ENCODE measurements at places on chromosomes 3 and 15.

DNA sequence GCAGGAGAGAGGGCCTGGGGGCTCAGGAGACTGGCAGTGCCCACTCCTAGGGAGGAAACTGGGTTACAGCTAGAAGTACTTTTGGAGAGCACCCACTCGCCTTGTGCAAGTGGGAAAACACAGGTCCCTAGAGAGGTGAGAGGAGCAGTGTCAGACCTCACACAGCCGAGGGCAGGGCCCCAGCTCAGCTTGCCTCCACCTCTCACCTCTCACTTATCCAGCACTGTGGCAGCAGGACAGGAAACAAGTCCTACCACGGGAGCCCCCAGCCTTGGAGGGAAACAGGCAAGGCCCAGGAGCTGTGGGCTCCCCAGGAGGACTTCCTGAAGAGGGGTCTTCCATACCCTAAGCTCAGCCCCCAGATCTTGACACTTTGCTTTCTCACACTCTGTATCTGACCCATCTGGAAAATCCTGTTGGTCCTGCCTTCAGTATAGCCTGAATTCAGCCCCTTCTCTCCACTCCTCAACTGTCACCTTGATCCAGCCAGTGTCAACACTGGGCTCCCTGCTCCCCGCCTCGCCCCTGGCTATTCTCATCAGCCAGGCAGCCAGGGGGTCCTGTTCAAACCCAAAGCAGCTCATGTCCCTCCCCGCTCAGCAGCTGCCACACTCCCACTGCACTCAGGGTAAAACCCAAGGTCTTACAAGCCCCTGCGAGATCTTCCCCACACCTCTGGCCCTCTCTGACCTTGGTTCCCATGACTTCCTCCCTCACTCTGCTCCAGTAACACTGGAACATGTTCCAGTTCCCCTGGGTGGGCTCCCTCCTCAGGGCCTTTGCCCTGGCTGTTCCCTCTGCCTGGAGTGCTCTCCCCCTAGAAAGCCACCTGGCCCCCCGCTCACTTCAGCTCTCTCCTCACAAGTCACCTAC lies 870 bp upstream of the TMEM40 start:
- peak; percentile 36 for DNase-seq

DNA sequence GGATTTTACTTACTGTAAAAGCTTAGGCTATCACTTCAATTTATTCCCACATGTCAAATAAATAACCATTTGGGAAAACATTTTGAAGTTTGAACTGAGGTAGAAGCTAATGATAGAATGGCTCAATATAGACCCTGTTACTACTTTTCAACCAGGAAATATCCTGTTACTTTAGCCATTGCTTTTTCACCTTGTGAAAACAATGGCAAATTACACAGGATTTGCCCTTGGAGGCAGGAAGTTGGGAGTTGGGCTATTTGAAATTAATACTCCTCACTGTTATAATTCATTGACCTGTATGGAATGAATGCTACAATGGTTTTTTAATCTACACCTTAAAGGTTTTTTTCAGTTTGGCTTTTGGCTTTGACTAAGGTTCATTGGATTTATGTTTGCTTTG lies 98.1 kb upstream of the UBE2E2 start:
- no peak for DNase-seq

GRCh38 chr15:93026380-93026817 lies 62.6 kb downstream of the RGMA start:
- DNase-seq: no peak

DNA sequence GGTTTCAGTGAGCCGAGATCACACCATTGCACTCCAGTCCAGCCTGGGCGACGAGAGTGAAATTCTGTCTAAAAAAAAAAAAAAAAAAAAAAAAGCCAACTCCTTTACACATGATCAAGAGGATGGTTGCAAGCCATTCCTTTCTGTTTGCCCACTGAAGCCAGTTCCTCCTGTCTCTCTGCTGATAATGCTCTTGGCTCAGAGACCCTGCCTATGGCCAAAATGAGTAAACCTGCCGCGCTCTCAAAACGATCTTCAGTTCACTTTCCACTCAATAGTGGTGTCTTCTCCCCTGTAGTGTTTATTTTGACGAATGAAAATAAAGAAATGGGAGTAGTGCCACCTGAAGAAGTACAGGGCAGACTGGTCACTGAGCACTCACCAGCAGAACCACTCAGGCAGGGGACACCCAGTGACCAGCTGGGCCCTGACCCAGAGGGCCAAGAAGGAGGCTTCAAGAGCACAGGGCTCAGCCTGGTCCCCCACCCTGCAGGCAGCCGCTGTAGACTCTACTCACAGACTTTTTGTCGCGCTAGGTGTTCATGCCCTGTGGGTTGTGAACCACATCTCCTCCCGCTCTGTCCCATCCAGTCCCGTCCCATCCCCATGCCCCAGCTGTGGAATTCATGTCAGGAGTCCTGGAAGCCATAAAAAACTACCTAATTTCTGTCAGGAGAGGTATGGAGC lies 23.6 kb downstream of the GRAMD2A start:
- DNase-seq: no peak

GRCh38 chr3:186217820-186218164 lies 108.9 kb upstream of the ETV5 start:
- no peak for DNase-seq

DNA sequence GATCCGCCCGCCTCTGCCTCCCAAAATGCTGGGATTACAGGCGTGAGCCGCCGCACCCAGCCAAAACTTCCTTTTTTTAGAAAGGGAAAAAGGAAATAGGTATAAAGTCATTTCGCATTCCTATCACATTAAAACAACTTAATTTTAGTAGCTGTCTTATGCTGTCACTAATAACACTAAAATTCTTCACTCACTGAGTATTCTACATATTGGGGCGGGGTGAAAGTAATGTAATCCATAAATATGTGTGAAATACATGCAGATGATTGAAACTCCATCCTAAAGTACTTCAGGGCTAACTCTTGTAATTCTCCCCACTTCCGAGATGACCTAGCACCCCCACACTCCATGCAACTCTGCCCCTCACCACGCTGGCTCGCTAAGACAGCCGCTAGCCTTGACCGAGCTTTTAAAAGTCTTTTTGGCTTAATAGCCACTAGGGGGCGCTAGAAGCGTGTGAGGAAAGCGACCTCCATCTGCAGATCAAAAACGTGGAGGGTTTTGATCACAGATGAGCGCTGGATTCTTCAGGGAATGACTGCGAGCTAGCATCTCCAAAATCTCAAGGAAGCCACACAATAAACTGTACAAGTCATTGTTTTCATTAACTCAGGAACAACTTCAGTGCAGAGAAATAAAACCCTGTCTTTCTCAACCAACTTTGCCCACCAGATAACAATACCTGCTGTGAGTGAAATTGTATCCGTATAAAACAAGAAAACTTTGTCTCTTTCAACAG lies 129.3 kb upstream of the IGF1R start:
- DNase-seq: peak; percentile 79

GRCh38 chr3:129224984-129225393 lies 24.4 kb upstream of the COPG1 start:
- peak; percentile 92 for DNase-seq

- no peak for DNase-seq
Observed at GRCh38 chr3:4478261-4478660, 11.2 kb upstream of the SUMF1 start.

DNA sequence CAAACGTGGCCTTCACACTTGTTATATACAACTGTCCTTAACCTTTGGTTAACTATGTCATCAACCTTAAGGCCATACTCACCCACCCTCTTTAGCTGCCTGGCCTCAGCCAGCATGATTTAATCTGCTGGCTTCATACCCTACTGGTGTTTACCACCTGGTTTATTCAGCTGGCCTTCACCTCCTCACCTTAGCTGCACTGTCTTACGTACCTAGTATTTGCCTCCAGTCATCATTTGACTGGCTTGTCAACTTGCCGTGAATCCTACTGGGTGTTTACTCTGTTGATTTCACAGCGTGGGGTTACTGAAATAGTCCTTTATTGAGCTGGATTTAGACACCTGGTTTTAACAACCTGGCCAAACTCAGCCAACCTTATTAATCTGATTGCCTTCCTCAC lies 102.8 kb downstream of the IL12A start:
- no peak for DNase-seq

DNA sequence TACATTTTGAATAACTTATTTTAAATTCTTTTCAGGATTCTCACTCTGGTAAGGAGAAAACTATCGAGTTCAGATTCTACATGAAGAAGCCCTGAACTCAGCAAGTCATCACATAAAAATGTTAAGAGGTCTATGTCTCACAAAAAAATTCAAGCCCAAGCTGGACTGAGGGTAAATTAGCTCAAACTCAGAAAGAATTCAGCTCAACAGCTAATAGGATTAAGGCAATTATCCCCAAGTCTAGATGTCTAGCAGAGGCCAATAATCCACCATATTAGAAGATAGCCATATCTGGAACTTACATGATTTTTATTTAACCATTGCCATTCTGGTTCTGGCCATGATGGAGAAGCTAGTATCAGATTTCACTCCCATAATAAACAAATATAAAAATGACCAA lies 909.7 kb downstream of the PLOD2 start:
- DNase-seq: no peak

- DNase-seq: no peak
Observed at GRCh38 chr3:78875851-78876250, 891.9 kb downstream of the ROBO1 start.

DNA sequence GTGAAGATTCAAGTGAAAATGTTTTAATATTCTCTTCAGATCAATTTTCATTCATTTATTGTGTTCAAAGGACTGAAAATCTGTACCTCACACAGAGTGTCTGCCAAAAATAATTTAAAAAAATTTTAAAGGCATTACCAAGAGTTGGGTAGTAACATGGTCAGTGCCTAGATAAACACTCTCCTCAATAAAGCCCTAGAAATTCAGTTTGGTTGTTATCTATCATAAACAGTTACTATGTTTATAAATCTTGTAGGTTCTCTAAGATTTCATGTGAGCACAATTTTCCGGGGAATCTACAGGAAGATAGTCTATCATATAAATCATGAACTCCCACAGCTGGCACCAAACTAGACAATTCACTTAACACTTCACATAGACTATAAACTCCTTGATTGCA lies 128.6 kb downstream of the GSK3B start:
- DNase-seq: no peak

GRCh38 chr15:68554721-68555678 lies 23.8 kb upstream of the CORO2B start:
- no peak for DNase-seq

DNA sequence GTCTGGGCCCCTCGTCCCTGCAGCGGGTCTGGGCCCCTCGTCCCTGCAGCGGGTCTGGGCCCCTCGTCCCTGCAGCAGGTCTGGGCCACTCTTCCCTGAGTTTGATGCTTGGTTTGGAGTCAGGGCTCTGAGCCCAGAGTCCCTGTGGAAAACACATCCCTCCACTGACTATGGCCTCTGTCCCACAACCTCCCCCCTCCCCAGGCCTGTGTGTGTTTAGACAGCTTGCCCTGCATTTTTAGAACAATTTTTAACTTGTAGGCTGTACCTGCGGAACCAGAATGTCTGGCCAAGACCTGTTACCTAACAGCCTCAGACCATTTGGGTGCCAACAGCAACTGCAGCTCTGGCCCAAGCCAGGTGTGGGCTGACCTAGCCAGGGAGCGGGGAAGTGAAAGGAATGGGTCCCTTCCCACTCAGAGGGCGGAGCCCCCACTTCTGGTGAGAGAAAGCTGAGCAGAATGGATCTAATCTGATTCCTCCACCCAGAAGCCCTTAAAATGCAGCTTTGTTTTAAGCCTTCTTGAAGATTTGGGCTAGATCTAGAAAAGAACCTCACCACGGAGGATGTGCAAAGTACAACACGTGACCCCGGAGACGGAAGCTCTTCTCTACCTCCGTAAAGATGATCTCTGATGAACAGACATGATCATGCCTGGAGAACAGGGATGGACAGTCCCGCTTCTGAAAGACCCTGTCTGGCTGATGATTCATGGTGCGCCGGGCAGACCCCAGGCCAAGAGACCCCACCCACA lies 60.5 kb upstream of the TFRC start:
- peak; percentile 69 for DNase-seq

Data from lung (tissue), 17 donors.